GM06990 (cell line): ENCODE measurements at places on chromosomes 6 and 20.
A peak's percentile ranks its signal among the peaks of the same experiment; 100 is the strongest.

GRCh38 chr6:152575621-152576150, 61.5 kb downstream of the SYNE1 start:
- no peak for DNase-seq

- no peak for DNase-seq
Observed at GRCh38 chr6:14786455-14786854, 459.4 kb upstream of the JARID2 start.

- peak; percentile 18 for DNase-seq
Observed at GRCh38 chr6:144008120-144008811, at the start of gene PLAGL1. PLAGL1 (minus strand) TSS chr6:144008259; CDS start chr6:143948136, 60,123 bp downstream.

- no peak for DNase-seq
Observed at GRCh38 chr6:56096541-56096940, 150.8 kb downstream of the COL21A1 start.

- no peak for DNase-seq
Observed at GRCh38 chr6:153104220-153104619, 26.9 kb downstream of the RGS17 start.

- DNase-seq = no peak
Observed at GRCh38 chr6:90893400-90893799, 306.5 kb upstream of the MAP3K7 start.
